ENCODE measurements at places on chromosomes 7 and 10.

DNA sequence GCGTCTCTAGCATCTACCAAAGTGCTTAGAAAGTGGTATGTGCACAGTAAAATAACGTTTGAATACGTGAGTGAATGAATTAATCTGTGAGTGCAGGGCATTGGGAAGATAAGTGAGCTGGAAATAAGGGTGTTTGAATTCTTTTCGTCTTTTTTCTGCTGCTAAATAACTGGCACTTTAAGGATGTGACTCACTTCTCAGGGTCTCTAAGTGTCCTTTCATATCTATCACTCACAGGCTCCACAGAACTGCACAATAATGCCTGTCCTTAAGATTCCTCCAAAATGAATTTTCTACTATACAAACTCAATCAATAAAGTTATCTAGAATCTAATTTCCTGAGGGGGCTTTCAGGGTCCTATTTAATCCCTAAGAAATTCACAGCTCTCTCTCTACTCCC is 3.2 kb upstream of the DGKB start:
- no peak for DNase-seq

- DNase-seq = no peak
Observed at GRCh38 chr7:68183176-68183575, 1186.5 kb downstream of the TYW1 start.

GRCh38 chr7:82257118-82257695 is 186.4 kb downstream of the CACNA2D1 start:
- DNase-seq = no peak

DNA sequence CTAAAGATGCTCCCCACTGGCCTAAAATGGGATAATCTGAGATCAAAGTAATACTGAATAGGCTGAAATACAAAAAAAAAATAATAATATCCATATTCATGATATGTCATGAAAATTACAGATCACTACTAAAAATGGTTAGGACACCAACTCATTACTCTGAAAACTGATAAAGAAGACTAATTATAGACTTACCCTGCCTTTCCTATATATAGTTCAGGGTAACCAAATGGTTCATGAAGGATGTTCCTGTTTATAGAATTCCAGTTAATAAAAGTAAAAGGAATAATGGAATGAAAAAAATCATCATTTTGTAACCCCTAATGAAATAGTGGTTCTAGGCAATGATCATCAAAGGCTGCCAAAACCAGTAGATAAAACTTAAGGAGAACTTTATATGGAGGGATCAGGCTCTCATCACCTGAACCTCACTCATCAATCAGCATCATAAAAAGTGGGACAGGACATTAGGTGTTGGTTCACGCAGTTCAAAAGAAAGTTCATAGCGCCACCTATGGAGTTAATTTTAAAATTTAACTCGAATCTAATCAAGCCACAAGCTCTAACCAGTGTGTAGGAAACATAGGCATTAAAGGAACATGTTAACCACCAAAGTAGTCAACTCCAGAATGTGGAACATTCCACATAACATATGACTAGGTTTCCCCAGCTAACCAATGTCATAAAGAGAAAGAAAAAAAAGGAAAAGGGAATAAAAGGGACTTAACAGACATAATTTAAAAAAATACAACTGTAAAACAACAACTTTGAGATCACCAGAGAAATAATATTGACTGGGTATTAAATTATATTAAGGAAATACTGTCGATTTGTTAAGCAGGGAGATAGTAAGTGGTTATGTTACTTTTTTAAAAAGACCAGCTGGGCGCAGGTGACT is 35.7 kb downstream of the P4HA1 start:
- no peak for DNase-seq

GRCh38 chr10:126101736-126102135 is 205.4 kb downstream of the FANK1 start:
- DNase-seq = no peak

- DNase-seq = no peak
Observed at GRCh38 chr7:36013246-36014014, 139.6 kb upstream of the EEPD1 start.

GRCh38 chr10:50379616-50380015 is 128.3 kb upstream of the ASAH2 start:
- no peak for DNase-seq

DNA sequence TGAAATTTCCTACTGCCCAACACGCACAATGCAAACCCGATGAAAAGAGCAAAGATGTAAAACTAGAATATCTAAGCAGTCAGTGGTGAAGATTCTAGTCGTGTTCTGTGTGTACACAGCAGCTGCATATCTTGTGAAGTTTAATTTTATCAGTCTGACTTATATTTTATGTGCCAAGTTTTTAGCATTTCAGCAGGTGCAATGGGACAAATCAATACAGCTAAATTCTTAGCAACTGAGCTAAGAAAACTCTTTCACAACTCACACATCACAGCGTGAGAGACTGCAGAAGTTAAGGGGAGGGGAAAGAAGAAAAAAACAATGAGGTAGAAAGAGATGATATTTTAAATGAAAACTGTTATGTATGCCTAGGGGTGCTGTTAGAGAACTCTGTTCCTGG is 164.9 kb upstream of the NEBL start:
- DNase-seq = no peak

DNA sequence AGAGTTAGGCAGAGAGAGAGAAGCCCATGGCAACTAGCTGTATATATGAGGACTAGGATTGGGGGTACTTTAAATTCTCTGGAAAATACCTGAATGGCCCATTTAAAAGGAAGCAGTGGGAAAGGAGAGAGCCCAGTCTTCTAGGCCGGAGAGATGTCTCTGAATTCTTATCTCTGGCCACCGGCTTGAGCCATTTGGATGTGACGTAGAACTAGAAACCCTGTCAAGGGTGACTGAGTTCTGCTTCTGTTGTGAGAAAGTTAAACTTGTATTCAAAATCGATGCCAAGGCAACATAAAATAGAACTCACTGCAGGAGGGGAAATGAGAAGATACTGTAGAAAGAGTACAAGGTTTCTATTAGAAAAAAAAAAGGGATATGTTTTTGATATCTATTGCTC is 6.3 kb upstream of the GSTK1 start:
- DNase-seq = no peak
